ENCODE measurements at places on chromosomes 4 and X.
A peak's percentile ranks its signal among the peaks of the same experiment; 100 is the strongest.

DNA sequence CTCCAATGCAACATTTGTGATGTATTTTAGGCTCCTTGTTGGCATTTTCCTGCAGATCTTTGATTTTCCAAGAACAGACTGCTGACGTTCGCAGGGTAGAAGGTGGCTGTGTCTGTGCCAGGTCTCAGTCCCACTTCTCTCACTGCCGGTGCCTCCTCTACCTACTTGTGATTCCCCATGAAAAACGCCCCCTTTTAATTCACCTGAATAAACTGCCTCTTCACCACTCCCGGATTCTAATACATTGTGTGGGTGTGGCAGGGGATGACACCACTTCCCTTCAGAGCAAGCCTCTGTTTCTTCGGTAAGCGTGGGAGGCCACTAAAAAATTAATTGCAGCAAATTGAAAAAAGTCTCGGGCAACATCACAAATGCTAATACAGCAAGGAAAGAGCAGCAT, 96.1 kb upstream of the FAM9B start:
- DNase-seq: no peak

- DNase-seq: peak; percentile 59
Measured at GRCh38 chr4:98657531-98658286, 702 bp downstream of the TSPAN5 start.

DNA sequence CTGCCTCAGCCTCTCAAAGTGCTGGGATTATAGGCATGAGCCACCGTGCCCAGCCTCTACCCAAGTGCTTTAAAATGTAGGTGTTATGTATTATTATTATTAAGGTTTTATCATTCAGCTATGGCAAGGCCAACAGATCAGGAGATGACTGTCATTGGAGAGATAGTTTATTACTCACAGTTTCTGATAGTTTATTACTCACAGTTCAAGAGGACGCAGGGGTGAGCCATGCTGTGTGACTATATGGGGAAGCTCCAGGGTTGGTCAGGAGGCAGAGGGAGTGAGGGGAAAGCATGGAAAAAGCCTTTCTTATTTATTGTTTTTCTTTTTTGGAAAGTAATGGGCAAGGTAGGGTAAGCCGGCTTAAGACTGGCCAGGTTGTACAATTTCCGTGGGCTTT, 25.4 kb upstream of the ARSD start:
- no peak for DNase-seq

- DNase-seq: no peak
Measured at GRCh38 chr4:140240237-140240636, 86.3 kb upstream of the MAML3 start.

DNA sequence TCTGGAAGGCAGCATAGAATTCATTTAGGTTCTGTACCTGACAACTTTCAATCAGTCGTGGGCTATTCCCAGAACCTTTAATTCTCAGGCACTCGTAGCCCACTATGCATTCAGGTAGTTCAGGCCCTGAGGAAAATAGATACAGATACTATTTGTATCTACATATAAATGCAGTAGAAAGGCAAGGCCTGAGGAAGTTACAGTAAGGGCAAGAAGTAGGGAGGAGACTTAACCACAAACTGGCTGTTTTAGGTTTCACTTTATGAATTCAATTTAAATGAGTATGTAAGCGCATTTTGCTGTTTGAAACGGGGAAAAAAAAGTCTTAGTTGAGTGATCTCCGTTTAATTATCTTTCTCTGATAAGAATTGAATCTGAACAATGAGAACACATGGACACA, 529.4 kb upstream of the ATOH1 start:
- no peak for DNase-seq

GRCh38 chr4:54558889-54559677, 98.7 kb upstream of the KIT start:
- DNase-seq: no peak

DNA sequence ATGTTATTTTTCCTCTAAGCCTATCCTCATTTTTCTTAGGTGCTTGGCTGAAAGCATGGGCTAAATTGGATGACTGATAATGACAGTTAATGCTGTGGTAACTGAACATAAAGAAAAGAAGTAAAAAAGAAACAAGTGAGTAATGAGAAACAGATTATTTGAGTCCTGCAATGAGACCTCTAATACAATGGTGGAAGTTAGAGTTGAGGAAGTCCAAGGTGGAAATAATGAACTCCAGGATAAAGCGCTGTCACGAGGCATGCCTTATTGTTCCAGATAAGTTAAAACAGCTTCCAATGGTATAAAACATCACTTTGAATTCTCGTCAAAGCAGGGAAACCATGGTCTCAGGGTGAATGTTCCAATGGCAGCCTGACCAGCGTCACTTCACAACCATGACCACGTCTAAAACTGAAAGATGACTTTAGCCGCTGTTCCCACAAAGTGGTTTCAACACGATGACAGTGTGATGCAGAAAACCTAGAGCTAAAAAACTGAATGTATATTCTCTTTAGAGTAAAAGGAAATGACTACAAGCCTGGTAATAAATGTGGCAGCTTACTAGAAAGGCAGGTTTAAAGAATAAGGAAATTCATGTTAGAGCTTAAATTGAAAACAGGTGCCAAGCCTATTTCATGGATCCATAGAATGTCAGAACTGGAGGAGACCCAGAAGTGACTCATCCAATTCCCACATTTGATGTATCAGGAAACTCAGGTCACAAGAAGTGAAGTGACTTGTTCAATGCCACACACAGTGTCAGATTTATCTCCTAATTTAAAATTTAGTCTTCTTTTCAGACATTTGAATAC, 202.6 kb upstream of the GYPA start:
- no peak for DNase-seq

DNA sequence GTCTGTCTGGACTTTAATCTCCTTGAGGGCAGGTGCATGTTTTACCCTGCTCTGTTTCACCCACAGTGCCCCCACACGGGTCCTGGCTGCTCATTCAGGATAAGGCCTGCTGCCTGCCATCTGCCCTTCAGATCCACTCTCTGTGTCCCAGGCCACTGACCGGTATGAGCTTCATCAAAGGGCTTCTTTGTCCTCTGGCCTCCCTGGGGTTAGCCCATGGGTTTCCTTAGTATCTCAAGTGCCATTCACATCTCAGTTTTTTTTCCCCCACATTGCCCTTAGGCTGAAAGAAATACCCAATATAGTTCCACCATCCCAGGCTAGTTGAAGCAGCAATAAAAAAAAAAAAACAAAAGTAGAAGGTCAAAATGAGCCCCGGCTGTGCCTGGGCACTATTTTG, 9.3 kb downstream of the CD99L2 start:
- DNase-seq: no peak

DNA sequence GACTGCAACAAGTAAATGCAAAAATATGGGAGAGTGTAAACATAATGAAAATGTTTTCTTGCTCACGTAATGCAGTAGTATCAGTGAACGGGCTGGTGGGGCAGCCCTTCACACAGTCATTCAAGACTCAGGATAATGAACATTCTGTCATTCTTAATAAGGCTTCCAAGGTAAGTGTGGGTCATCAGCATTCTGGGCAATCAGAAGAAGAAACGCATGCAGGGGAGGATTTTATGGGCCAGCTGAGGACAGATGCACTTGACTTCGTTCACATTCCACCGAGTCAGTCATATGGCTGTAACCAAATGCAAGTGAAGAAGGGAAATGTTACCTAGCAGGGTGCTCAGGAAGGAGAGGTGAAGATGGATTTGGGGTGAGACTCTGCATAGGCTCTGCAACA, 68.0 kb upstream of the MAP9 start:
- no peak for DNase-seq

DNA sequence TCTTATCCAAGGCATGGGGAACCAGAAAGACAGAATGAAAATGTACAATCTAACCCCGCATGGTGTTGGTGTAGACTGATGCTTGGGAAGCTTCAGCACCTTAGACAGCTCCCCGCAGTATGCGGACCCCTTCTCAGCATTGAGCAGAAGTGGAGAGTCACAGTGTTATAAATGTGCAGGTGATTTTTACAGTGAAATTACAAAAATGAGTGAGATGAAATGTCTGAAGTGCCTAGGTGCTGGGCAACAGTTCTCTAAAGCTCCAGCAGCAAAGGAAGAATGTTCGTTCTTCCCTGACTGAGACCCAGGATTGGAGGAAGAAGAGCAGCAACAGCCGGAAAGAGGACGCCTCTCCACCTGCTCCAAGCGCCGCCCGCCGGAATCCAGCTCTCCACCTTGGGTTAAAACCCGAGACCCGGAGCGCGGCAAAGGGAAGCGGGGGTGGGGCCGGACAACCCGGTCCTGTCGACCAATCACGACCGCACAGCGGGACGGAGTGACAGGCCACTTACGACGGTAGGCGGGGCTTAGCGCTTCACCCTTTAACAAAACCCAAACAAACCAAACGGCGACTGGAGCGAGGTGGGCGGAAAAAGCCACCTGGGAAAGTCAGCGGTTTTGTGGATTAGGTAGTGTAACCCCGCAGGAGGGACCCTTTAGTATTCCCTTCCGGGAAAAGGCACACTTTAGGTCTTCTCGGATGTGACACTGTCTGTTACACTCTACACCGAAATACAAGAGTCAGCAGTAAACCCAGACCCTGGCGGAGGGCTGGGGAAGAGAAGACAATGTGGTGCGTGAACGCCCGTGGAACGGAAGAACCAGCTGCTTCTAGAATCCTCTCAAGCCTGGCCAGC, at the start of gene GLRA3:
Gene GLRA3, minus strand, starts transcription at position 403 of the 857 bp plus-strand sequence. CDS start 436 bp downstream, outside the sequence.
- DNase-seq: peak; percentile 57

DNA sequence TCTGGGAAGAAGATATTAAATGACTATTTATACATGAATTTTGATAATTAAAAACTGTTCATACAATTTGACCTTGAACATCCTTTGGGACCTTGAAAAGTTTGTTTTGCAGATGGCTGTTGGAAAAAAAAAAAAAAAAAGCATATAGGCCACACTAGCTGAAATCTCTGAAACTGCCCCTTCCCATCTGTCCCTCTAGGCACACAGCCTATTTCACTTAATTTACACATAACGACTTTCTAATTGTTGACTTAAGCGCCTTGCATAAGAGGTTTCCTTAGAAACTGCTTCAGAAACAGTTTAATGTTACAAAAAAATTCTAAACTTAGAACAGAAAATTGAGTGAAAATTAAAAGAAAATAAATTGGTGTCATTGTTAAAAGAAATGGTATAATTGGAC, 131.0 kb downstream of the COX18 start:
- DNase-seq: no peak

GRCh38 chr4:3530051-3530450, 2.2 kb downstream of the LRPAP1 start:
- no peak for DNase-seq

DNA sequence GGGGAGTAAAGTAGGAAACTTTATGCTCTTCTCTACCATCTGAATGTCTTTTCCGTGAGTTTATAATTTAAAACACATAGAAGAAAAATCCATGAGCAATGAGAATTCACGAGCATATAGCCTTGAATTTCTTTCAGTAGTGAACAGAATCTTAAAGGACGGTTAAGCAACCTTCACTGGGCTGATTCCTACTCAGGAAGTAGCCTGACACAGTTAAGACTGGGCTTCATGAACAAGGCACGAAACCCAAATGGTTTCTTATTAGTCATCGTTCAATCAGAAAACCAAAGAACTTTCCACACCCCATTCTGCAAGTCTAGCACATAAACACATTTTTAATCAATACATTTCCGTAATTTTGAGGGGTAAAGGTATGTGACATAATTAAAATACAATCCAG, 95.8 kb downstream of the SH3KBP1 start:
- DNase-seq: no peak

- DNase-seq: no peak
Measured at GRCh38 chrX:154026136-154027021, 6.7 kb upstream of the IRAK1 start.

GRCh38 chr4:1565598-1566295, 118.4 kb downstream of the FAM53A start:
- DNase-seq: no peak

DNA sequence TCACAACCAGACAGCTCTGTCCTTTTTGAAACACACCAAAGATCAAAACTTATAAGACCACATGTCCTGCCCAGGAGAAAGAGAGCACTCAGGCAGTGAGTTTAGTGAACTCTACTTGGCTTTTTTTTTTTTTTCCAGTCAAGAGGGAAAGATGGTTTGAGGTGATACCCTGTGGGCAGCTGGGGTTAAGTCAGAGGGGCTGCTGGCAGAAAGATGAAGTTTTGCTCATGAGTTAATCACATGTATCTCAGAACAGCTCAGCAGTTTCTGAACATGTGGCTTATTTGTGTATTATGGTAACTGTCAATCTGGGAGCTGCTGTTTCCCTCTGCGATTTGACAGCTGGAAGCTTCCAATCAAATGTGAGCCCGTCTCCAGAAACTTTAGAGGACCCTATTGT, 56.4 kb upstream of the MAP3K15 start:
- DNase-seq: no peak

- DNase-seq: peak; percentile 91
Measured at GRCh38 chr4:76213415-76214176, at the start of gene SCARB2. Gene SCARB2 (minus strand): TSS chr4:76213824. CDS start chr4:76213543, 281 bp downstream.

Measured in upper lobe of left lung (tissue), 6 donors.